Epithelial cell of esophagus (primary cell): ENCODE measurements at places on chromosomes 5 and 9.

DNA sequence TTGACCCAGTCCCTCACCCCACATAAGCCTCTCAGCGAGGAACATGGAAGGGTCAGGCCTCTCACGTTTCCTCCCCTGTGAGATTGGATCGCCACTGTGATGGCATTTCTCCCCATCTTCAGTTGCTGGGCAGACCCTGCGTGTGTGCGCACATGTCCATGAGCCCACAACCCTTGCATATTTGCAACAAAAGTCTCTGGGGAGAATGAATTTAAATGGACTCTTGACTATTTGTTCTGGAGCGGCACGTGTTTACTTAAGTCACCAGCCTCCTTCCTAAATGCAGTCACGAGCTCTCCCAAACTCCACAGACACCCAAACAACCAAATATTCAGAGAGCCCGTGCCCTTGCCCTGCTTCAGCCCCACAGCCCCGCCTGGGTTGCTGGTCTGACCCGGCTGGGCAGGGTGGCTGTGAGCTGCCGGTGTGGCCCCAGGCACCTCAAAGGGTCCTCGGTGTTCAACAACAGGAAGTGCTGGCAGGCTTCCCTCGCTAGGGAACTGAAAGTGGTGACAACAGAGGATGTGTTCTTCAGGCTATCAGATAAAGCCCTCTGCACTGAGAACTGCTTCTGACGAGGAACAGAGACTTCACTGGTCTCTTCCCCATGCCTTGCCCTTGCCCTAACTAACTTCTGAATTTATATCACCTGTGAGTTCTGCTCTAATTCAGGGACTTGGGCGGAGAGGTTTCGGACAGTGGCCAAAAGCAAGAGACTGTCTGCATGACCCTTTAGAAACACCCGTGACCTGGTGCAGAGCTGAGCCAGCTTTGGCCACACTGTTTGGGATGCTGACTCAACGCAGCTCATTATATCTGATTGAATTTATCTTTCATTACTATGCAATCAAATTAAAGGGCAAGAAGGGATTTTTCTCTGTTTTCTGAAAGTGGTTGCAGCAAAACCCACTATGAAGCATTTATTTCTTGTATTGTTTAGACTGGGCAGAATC lies 19.2 kb upstream of the CD180 start:
- no peak for DNase-seq

GRCh38 chr5:159657298-159657697 lies 259.0 kb upstream of the ADRA1B start:
- no peak for DNase-seq

DNA sequence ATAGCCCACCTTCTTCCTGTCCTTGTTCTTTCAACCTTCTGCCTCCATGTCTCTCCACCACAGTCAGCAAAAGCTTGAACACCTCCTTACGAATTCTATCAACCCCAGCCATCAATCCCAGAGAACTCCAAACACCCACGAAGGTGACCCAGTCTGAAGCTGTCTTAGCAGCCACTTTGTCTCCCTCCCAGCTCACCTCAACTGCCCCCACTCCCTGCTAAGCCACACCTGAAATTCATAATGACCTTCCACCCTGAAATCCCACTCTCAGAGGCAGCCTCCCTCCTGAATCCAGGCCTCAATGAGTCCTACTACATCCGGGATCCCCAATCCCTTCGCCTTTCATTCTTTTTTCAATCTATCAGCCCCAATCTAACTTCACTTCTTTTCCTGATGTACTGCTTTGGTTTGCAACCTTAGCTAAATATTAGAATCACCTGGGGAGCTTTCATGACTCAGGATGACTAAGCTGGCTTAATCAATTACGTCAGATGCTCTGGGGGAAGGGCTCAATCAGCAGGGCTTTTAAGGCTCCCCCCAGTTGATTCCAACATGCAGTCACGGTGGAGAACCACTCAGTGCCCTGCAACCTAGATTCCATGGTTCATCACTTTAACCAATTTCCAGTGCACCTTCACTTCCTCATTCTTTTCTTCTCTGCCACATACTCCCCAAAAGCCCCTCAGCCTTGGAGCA lies 32.2 kb downstream of the BHMT start:
- DNase-seq: peak; percentile 90

- DNase-seq: no peak
These were observed 72.1 kb downstream of the ABCA1 start for GRCh38 chr9:104855807-104856206.

GRCh38 chr5:91706785-91707520 lies 323.8 kb upstream of the ARRDC3 start:
- no peak for DNase-seq

- peak; percentile 76 for DNase-seq
These were observed 150.8 kb downstream of the EFNA5 start for GRCh38 chr5:107519900-107520354.

DNA sequence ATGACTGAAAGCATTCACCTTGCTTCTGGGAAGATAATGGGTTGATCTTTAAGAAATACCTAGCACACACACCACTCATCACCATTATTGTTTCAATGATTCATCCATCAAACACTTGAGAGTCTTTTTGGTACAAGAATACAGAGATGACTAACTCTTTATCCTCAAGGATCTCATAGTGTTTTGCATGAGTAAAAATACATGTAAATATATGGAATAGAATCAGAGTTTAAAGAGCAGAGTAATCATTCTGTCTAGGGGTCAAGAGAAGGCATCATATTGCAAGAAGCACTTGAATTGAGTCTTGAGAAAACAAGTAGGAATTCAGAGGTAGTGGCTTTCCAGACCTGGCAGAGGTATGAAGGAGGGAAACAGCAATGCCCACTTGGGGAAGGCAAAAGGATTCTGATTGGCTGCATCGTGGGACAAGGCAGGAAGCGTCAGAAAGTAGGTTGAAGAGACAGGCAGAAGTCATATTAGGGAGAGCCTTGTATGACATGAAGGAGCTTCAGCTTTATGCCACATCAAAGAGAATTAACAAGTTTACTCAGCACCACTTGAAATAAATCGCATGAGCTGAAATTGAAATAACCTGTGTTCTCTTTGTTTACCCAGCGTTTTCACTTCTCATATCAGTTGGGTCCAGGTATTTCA lies 542.5 kb downstream of the TLE1 start:
- peak; percentile 80 for DNase-seq

GRCh38 chr9:134216961-134217360 lies 52.6 kb upstream of the RNU6ATAC start:
- DNase-seq: no peak

DNA sequence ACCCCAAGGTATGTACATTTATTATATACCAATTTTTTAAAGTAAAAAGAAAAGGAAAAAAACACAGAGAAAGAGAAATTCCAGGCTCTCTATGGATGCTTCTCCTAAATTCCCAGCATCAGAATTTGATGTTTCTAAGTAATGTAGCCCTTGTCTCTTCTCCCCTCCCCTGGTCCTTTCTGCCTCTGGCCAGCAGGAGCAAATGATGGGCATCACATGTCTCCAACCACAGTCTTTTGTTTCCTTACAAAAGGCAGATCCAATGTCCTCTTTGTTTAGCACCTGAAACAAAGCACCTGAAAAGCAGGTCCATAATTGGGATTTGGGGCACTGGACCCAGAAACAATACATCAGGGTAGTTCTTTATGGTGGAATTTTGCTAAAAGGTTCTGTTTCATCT lies 50.4 kb upstream of the APC start:
- no peak for DNase-seq

DNA sequence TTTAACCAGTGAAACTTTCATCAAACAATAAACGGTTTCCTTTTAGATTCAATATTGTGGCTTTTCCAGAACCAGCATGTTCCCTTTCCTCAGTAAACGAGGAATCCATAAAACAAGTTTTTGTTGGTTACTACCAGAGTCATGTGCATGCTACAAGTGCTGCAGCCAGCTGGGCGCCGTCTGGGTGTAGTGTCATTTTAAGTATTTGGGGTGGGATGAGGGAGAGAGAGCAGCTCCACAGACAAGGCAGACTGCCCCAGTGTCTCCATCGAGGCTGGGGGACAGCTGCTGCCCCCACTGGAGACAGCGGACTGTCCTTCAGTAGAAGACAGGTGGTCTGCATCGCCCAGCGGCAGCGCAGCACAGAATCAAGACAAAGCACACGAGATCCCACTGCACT lies 17.3 kb downstream of the ARPC5L start:
- DNase-seq: no peak

- DNase-seq: peak; percentile 17
These were observed 56.1 kb upstream of the CCDC112 start for GRCh38 chr5:115352571-115352970.

DNA sequence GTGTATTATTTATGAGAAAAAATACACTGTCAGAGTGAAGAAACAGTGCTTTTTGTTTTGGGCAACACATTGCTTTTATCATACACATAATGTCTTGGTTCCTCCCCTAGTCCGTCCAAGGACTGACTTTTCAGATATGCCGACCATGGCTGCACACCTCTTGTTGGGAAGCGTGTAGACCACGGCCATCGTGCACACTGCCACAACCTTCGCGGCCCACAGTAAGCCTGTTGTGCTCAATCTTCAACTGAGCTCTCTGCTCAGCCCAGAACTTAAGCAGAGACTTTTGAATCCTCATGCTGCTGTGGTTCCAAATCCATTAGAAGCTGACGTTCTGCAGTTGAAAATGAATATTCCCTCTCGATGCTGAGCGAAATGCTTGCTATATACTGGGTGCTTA lies 157.6 kb upstream of the IRX2 start:
- DNase-seq: no peak

- peak; percentile 51 for DNase-seq
These were observed 7.2 kb downstream of the ANKHD1 start for GRCh38 chr5:140408750-140409241.

- no peak for DNase-seq
These were observed 73.0 kb downstream of the EHMT1 start for GRCh38 chr9:137691646-137692351.

- no peak for DNase-seq
These were observed 1.5 kb downstream of the MEIKIN start for GRCh38 chr5:131943916-131944315.
